ENCODE measurements at places on chromosomes 12 and 14.

- no peak for DNase-seq
These were observed 354.7 kb upstream of the TMTC1 start for GRCh38 chr12:30138483-30138882.

DNA sequence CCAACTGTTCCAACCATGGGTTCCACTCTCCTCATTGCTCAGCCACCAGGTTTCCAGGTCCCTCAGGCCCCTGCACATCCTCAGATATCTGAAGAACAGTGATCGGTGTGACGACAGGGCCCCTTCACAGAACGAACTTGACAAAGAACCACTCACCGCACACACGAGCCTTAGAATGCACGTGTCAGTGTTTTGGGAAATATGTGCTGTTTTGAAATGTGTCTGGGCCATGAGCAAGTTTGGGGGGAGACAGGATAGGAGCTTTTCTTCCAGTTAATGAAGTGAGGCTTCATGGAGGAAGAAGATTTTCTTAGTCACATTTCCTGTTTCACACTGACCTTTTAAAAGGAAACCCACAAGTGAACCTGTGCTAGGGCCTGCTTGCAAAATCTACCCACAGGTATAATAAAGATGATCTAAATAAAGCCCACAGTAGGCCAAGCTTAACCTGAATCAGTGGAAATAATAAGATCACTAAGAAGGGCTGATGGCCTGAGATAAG, 58.6 kb downstream of the ZFP36L1 start:
- no peak for DNase-seq

DNA sequence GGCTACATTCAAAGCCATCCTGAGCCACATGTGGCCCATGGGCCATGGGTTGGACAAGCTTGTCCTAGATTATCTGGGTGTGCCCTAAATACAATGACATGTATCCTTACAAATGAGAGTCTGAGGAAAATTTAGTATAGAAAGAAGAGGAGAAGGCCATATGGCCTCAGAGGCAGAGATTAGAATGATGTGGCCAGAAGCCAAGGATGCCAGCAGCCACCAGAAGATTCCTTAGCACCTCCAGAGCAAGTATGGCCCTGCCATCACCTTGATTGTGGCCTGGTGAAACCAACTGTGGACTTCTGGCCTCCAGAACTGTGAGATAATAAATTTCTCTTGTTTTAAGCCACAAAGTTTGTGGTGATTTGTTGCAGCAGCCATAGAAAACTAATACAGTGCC, 436.9 kb downstream of the RGS6 start:
- no peak for DNase-seq

DNA sequence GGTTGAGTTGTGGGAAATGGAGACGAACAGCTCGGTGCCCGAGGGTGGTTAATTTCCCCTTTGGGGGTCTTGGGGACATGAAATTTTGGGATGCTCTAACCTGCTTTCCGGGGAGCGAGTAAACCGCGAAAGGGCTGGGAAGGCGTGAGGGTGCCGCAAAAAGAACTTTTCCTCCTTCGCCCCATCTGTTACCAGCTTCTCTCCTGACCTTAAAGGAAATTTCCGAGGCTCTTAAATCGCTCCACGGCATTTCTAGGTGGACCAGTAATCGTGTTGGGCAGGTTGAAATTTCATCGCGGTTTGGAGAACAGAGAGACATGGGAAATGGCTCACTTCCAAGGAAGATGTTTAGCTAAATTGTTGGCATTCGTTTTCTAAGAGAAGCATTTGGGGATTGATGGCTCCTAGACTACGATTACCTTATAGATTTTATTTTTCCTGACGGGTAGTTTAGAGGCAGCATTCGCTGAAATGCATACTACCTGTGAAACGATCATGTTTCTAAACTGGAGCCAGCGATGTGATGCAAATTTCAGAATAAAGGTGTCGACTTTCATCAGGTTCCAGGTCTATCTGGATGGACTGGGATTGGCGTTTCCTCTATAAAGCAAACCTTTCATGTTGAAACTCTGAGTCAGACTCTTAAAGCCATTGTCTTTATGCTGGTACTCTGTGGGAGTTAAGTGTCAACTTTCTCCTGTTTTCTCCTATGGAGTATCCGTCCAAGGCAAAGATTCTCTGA, 414.5 kb downstream of the PCNX1 start:
- no peak for DNase-seq

DNA sequence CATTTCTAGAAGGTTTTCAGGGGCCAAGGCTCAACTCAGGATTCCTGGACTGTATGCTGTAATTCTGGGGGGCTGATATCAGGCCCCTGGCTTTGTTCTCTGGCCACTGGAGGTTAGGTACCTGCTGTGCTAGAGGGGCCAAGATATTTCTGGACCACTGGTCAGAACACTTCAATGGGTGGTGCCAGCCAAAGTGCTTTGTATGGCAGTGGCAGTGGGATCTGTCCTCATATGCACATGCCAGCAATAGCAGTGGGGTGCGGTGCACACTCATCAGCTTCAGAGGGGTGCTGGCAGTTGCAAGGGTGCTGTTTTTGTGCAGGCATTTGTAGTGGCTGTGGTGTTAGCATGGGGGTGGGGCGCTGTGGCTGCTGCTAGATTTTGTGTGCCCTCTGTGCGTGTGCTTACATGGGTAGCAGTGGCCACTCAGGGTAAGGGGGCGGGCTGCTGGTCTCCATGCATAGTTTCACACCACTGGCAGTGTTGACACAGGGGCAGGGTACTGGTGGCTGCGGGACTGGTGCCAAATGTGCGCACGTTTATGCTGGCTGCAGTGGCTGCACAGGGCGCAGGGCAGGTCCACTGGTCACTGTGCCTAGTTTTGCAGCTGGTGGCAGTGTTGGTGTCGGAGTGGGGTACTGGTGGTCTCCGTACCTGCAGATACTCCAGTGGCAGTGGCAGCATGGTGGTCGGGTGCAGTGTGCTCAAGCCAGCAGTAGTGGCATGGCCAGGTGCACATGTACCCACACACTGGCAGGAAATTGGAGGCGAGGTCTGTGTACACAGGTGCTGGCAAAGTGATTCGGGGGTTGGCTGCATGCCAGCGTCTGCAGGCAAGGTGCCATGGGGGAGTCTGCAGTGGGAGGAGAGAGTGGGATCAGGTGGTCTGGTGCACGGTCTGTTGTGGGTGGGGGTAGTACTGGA, 12.6 kb downstream of the NOPCHAP1 start:
- DNase-seq, result no peak

GRCh38 chr12:93530358-93530757, 42.1 kb upstream of the SOCS2 start:
- no peak for DNase-seq

- DNase-seq, result no peak
These were observed 23.1 kb upstream of the HELB start for GRCh38 chr12:66279123-66279712.

- DNase-seq, result no peak
These were observed 58.2 kb upstream of the STRN3 start for GRCh38 chr14:31084385-31084784.

- DNase-seq, result no peak
These were observed 82.1 kb downstream of the WSCD2 start for GRCh38 chr12:108211157-108211556.

DNA sequence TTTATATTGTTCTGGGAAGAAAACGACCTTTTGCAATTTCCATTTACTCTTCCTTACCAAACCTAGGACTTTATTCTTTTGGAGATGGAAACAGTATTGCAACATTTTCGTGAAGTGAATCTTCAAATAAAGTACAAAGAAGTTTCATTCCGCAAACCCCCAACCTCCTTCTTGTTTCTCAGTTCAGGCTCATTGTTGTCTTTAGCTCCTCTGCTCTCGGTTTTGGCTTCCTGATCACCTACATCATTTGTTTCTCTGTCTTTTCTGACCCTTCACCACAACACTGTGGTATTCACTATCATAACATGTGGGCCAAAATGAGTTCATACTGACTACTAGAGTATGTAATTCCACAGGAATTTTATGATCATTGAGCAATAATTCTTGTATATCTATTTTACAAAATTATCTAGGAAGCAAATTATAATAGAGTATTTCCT, 266.8 kb downstream of the ADAMTS20 start:
- DNase-seq, result no peak

DNA sequence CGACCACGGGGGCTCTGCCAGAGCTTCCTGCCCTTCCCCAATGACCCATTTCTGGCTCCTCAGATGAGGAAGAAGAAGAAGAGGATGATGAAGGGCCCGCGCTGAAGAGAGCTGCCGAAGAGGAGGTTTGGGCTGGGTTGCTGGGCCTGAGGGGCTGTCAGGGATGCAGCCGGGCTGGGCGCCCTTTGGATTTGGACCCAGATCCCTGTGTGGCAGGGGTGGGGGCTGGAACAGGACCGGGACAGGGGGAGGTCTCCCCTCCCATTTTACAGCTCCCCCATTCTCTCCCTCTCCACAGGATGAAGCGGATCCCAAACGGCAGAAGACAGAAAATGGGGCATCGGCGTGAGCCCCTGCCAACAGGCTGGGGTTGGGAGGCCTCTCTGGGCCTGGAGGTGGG, 2.2 kb upstream of the LAG3 start:
- no peak for DNase-seq

DNA sequence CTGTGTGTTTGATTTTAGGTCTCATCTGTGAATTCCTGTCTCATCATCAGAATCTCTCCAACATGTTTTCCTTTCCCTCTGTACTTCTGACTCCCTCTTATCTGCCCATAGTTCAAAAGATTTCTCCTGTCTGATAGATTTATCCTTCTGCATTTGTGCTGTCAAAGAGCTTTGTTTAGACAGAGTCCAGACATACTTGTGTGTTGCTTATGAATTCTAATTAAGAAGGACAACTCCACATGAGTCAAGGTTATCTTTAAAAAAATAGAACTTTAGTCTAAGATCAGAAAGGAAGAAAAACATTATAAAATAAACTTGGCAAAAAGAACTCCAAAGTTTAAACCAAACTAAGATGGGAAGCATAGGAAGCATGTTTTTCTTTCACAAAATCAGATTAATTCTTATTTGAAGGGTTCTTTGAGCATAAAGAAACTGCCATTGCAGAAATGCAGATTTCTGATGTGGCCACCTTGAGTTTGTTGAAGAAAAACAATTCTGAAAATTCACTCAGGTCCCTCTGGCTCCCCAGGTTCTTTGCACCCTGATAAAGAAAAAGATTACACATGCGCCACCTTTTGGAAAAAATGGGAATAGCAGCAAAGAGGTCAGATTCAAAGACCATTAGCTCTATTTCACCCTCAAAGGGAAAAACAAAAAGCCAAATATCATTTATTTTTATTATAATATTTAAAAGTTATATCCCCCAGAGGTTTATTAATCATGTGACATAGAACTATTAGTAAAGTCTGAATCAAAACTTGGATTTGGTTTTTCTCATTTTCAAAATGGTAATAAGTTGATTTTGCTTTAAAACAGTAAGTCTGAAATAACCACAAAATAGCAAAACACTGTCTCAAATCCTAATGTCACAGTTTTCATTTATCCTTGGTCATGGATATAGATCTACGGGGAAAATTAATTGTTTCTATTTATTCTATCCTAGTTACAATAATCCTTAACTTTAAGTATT, 143.7 kb upstream of the DCN start:
- peak; percentile 49 for DNase-seq

GRCh38 chr12:11568762-11569478, 80.6 kb upstream of the ETV6 start:
- DNase-seq, result no peak

- no peak for DNase-seq
These were observed 23.2 kb upstream of the BMAL2 start for GRCh38 chr12:27309293-27309994.

DNA sequence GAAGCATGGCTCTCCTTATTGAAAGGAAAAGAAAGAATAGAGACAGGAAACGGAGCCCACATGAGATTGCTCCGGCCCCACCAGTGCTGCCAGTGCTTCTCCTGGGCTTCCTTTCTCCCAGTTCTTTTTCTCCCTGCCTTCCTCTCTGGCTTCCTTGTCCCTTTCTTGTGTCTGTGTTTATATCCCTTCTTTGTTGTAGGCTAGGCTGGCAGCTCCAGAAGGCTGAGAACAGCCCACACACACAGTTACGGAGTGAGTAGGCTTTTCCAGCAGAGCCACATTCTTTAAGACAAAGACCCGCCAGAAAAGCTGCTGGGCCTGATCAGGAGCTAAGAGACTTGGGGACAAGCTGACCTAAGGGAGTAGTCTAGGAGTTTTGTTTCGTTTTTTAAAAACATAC, 13.0 kb downstream of the CIPC start:
- DNase-seq, result no peak

GRCh38 chr12:123717350-123717749, 5.2 kb downstream of the ATP6V0A2 start:
- no peak for DNase-seq

DNA sequence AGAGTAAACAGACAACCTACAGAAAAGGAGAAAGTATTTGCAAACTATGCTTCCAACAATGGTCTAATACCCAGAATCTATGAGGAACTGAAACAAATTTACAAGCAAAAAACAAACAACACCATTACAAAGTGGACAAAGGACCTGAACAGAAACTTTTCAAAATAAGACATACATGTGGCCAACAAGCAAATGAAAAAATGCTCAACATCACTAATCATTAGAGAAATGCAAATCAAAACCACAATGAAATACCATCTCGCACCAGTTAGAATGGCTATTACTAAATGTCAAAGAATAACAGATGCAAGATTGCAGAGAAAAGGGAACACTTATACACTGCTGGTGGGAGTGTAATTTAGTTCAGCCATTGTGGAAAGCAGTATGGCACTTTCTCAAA, 125.8 kb downstream of the C12orf42 start:
- no peak for DNase-seq

DNA sequence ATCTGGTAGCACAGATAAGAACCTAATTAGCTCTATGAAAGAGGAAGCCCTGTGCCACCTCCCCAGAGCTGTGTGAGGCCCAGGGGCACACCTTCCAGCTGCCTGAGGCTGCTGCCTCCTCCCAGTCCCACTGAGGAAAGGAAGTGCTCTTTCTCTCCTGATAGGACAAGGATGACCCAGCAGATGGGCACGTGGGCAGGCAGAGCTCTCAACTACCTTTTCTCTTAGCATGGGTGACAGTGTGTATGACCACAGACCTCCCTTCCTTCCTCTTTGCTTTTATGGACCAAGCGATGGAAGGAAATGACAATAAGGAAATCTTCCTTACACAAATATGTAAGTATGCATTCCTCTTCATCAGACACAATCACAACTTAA, 127.6 kb upstream of the AMIGO2 start:
- no peak for DNase-seq
